Stimulated activated CD4-positive, alpha-beta T cell treated with anti-CD3 and anti-CD28 coated beads, Interleukin-4, amount 100 ng/mL, for 4 hours (primary cell): ENCODE measurements at places on chromosomes 7 and 10.

DNA sequence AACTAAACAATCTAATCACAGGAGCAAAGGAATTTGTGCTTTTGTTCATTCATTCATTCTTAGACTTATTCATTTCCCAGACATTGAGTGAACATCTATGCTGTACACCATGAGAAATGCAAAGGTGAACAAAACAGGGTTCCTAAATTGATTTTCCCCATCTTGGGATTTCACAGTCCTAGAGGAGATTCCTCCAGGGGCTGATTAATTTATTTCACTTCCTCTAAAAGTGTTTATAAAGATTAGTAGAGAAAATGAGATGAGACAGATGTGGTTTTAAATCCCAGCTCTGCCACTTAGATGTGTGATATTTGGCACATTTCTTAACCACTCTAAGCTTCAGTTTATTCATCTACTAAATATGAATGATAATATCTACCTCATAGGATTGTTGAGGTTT, 8.9 kb downstream of the CCDC71L start:
- no peak for DNase-seq

DNA sequence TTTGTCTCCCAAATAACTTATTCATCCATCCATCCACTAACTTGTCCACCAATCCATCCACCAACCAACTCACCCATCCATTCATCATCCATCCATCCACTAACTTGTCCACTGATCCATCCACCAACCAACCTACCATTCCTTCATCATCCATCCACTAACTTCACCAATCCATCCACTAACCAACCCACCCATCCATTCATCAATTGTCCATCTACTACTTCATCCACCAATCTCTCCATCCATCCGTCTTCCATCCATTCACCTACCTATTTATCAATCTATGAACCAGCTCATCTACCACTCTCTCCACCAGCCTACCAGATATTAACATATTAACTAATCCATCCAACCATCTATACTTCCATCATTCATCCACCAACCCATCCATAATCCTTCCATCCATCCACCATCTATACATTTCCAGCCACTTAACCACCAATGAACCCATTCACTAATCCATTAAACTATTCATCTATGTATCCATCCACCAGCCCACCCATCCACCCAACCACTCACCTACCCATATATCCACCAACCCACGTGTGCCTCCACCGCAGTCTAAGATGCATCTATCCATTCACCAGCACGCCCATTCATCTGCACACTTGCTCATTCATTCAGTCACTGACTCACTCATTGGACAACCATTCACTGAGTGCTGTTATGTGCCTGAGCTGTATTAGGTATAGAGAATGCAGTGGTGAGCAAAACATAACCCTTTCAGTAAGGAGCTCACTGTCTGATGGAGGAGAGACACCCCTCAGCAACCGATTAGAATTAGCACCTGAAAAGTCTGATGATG, 19.8 kb upstream of the TBL2 start:
- no peak for DNase-seq

GRCh38 chr7:1544896-1545416, 11.0 kb downstream of the TMEM184A start:
- DNase-seq, result no peak

DNA sequence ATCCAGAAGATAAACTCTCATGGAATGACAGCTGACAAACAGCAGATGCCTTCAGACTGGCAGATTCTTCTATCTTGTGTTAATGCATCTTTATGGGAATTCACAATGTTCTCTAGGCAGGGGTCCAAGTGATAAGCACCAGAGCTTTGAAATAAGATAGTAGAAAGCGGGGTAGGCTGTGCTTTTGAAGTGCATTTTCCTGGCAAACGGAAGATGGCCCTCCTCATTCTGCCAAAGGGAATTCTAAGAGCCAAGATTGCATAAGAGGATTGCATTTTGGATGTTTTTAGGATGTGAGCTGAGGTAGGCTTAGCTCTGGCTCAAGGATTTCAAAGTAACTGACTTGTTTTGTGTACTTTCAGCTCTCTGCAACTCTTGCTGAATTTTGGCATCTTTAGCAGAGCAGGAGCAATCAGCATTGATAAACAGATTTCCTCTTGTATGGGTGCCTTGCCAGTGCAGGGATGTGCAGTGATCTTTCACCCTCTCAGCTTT, 298.5 kb upstream of the KLF6 start:
- no peak for DNase-seq

GRCh38 chr7:151409667-151410404, at the start of gene WDR86:
TSS of gene WDR86 (minus strand) at chr7:151410038. CDS start at chr7:151409589, 449 bp downstream.
- DNase-seq, result no peak
